ENCODE measurements at places on chromosomes 2 and 18. TPM values are rescaled to one million over a fixed set of nuclear protein-coding genes. Genes with fewer than 3 reads are reported as not detected.

DNA sequence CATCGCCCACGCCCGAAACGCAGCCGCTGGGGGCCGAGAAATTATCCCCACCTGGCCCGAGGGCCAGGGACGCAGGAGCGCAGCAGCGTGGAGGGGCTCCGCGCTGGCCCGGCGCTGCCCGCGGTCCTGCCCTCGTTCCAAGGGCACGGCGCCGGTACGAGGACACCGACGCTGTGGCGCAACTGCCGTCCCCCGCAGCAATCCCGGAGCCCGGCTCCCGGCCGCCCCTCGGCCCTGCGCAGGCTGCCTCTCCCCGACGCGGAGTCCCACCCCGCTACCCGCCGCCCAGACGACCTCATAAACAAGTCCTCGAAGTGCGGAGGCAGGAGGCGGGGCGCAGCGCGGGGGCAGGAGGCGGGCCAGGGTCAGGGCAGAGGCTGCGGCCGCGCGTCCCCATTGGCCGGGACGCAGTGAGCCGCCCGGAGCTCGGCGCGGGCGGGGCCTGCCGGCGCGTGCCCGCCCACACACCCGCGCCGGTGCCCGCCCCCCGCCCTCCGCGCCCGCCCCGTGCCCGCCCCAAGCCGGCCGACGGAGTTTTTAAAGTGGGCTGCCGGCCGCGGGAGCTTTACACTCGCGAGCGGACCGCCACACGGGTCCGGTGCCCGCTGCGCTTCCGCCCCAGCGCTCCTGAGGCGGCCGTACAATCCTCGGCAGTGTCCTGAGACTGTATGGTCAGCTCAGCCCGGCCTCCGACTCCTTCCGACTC lies at the start of gene EPAS1:
TSS of gene EPAS1 (plus strand) at position 568 of the 706 bp plus-strand sequence. CDS start 505 bp downstream, outside the sequence.
- peak; percentile 28 for DNase-seq

DNA sequence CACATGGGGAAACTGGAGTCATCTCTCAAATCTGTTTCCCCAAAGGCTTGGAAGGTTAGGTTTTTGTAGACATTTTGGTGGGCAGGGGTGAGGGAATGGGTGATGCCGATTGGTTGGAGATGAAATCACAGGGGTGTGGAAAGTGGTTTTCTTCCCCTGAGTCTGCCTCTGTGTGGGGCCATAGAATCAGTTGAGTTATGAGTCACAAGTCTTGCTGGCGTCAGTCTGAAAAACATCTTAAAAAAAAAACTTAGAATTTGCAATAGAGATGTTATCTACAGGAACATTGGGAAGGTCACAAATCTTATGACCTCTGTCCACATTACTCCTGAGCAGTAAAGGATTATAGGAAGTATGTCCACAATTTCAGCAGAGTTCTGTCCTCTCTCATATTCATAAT lies 314.6 kb downstream of the CNTNAP5 start:
- DNase-seq: no peak

- DNase-seq: no peak
Observed at GRCh38 chr2:26590508-26590907, 50.7 kb downstream of the CIB4 start.

- DNase-seq: no peak
Observed at GRCh38 chr2:238093181-238094140, 6.7 kb upstream of the ESPNL start.

DNA sequence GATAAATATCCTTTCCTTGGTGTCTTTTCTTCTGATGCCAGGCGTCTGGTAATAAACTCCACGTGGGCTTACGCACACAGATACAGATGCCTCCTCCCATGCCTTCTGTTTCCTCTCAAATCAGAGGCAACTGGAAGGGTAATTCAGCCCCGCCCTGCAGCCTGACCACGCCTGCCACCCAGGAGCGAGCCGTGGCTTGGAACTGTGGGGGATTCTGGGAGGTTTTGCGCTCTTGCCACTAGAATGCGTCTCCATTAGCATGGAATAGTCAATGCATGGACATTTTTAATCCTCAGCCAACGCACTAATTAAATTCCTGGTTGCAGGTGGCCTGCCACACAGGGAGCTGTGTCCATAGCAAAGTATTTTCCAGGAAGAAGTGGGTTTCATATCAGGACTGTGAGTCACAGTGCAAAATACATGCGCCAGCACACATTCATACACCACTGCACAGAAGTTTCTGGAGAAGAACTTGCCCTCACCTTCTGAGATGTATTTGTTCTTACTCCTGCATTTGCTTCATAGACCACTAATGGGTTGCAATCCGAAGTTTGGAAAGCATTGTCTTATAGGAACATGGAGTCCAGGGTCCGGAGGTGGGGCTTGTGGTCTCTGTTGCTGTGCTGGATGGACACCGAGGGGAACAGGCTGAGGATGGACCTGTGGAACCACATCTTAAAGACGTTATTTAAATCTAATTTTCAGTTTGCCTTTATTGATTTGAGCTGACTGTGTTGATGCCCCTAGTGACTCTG lies 151.4 kb downstream of the LDLRAD4 start:
- no peak for DNase-seq

DNA sequence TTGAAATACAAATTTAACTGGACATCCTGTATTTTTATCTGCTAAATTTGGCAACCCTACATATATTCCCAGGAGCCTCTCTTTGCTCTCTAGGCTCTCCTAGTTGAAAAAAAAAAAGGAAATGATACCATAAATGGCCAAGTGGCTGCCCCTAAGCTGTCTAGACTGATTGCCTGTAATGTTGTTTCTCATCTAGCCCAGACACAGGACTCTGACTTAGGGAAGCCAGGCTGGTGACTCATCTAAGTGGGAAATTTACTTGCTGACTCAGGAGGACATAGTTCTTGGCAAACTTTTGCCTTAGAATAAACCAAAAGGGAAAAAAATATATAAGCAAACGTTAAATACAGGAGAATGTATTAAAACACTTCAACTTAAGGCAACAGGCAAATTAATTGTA lies 14.6 kb upstream of the ITGAV start:
- peak; percentile 7 for DNase-seq

GRCh38 chr2:223075301-223076270 lies 23.6 kb downstream of the KCNE4 start:
- DNase-seq: no peak

DNA sequence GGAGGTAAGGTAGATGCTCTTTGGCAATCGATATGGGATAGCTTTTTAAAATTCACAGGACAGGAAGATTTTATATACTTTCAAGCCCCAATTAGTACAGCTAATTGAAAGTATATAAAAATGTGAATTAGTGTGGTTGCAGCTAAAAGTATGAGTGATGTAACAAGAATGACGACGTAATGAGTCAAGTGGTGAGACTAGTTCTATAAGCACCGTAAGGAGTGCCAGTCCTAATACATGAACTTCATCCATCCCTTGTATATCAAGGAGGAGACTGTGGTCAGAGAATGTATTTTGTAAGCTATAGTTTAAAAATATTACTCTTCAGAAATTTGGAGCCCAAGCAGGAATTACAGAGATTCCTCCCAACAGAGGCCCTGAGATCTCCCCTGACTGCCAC lies 25.8 kb downstream of the DNAJC27 start:
- DNase-seq: no peak

GRCh38 chr2:16948053-16948452 lies 282.4 kb upstream of the CYRIA start:
- no peak for DNase-seq

DNA sequence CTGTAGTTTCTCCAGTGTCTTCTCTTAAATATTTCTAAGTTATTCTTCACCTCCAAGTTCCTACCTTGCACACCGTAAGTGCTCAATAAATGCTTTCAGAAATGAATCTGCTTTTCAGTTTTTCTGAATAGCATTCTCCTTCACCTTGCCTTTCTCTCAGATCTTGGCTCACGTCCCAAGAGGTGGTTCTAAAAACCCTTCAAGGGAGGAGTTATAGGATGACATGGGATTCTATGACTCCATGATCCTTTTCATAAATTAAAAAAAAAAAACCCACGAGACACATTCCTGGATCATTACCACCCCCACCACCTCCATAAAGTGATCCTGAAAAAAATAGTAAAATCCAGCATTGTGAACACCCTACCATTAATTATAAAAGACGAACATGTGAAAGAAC lies 11.7 kb downstream of the KCTD1 start:
- no peak for DNase-seq

DNA sequence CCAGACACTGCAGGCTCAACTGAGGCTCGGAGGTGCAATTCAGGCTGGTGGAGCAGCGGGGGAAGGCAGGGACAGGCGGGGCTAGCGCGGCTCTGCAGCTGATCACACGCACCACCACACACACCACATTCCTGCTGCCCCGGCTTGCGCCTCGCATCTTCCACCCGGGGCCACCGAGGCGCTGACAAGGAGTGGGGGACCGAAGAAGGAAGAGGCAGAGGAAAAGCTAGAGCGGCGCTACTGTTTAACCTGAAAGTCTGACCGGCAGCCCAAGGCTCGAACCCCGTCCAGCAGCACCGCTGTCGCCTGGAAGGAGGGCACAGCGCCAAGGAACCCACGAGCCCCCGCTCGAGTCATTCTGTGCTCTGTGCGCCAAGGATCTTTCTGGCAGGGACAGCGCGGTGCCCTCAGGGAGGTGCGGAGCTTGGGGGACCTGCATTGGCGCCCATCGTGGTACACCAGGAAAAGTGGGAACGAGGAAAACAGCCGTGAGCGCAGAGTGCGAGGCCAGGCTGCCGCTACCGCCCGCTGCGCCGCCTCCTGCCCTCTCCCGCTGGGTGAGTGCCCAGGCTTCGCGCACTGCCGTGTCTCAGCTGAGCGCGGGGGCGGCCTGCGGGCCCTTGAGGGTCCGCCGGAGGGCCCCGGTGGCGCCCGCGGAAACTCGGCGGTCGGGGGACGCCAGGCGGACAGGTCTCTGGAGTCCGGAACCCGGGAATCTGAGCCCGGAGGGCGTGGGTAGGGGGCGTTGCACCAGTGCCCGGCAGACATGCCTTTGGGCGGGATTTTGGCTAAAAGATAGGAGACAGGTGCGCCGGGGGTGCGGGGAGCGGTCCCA lies 860 bp upstream of the KCNJ3 start:
- DNase-seq: no peak

GRCh38 chr2:86074256-86074655 lies 31.4 kb downstream of the POLR1A start:
- no peak for DNase-seq

DNA sequence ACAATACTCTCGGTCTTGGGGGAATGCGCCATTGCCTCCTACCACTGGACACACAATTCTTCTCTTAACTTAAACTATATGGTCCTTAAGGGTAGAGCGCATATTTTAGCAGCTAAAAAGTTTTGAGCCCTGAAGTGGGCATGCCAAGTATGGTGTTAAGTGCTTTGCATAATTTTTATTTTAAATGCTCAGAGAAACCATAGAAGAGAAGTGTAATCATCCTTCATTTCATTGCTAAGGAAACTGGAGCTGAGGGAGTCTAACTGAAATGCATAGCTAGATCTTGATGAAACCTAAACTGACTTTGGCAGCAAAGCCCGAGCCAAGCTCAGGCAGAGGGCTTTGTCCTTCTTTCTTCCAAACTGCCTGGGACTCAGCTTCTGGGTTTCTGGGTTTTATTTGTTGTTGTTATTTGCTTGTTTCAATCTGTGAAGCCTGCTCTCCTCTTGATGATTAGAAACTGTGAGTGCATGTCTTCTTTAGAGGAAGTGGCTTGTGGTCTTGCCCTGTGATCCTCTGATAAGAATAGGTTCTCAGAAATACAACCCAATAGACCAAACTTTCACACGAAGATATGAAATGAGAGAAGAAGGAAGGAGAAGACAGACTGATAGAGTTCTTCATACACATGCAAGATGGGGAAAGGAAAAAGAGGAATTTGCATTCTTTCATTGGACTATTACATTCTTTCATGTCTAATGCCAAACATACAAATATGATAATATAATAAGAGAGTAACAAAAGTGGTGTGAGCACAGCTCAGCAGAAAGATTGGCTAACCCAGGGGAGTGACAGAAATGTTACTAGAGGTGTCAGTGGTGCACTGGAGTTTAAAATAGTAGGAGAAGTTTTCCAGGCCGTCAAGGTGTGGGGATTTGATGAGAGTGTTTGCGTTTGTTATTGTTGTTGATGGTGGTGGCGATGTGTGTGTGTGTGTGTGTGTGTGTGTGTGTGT lies 7.5 kb upstream of the RNF144A start:
- DNase-seq: no peak

GRCh38 chr2:197938555-197938954 lies 134.2 kb downstream of the PLCL1 start:
- DNase-seq: no peak

GRCh38 chr18:12271376-12272235 lies 17.4 kb downstream of the CIDEA start:
- peak; percentile 68 for DNase-seq

DNA sequence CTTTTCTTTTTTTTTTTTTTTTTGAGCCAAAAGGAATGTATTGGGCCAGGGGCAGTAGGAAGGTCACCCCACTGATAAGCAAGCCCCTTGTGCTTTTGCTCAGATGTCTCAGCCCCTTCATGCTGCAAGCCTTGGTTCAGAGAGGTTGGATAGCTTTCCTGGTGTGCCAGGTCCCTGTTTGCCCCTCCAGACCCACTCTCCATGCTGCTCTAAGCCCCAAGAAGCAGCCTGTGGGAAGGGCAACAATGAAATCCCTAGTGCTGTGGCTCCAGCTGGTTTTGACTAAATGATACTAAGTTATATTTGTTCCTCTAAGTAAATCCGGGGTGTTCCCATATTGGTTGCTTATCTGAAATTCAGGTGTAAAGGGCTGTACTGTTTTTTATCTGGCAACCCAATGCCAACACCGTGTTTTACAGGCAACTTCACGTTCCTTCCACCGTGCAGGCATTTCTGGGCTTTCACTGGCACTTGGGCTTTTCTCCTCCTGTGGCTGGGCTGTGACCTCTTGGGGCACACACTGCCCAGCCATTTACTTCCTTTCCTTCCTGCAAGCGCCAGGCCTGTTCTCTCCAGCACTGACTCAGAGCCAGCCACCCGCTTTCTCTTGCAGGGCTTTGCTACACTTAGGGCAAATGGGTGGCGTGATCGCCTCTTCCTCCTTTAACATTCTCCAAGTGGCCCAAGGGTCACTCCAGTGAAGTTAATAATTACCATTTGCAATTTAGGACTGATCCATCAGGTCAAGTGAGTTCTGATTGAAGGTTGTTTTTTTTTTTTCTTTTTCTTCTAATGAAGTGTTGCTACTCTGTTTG lies 21.6 kb downstream of the MERTK start:
- no peak for DNase-seq

Gene GRHL1
- total RNA-seq: 93.0 TPM

Gene RGPD3
- total RNA-seq: 0.30 TPM

Gene ARHGAP15
- total RNA-seq: 33.8 TPM

Gene CXCR2
- 5.2 TPM for total RNA-seq

Gene ACMSD
- total RNA-seq: not detected

Gene CCDC68
- 1.3 TPM for total RNA-seq

Gene ONECUT2
- total RNA-seq: 0.10 TPM

Gene IL36G
- total RNA-seq: 4.4 TPM
